ENCODE measurements at places on chromosomes 3 and 15.

DNA sequence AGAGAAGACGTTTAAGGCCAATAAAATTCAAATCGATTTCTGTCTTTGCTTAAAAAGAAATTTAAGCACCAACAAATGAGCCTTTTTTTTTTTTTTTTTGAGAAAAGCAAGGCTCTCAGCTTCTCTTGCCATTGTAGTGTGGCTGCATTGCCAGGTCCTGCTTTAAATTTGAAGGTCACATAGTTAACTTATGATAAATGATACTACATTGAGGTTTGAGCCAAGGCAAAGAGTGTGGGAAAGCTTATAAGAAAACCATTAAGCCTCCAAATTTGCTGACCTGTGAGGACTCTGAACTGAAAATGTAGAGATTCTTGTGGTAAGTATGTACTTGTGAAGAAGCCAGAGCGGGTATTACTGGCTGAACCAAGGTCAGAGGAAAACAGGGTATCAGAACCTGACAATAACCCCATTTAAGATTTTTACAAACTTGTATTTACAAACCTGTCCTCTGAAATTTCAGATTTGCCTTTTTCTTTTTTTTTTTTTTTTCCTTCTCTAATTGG, 519.7 kb upstream of the RGMA start:
- no peak for DNase-seq

DNA sequence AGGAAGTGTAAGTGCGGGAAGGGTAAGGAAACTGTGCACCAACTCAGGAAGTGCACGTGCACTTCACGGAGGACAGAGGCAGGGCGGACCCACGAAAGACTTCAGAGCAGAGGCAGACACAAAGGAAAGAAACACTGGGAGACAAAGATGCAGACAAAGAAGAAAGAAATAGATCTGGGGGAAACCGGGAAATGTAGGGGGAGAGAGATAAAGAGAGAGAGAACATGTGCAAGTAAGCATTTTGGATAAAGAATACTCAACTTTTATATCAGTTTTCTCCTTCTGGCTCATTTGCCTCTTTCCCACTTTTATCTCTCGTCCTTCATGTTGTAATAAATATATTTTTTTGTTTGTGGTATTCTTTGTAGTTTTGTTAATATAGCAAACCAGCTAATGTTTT, 204.2 kb downstream of the WDR72 start:
- no peak for DNase-seq

DNA sequence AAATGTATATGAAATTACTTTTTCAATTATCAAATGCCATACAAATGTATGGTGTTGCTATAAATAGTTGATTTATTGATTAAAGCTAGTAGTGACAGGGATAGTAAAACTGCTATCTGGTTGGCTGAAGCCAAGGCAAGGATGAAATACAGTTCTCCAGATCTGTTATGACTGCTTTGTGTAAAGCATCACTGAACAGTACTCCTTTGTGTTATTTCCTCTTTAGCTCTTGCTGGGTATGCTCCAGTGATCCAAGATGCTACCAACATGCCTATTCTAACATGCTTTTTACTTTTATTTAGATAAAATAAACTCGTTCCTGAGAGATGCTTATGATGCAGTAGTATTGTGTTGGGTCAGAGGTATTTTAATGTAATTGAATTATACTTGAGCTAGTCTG, 12.4 kb upstream of the UBR1 start:
- no peak for DNase-seq

DNA sequence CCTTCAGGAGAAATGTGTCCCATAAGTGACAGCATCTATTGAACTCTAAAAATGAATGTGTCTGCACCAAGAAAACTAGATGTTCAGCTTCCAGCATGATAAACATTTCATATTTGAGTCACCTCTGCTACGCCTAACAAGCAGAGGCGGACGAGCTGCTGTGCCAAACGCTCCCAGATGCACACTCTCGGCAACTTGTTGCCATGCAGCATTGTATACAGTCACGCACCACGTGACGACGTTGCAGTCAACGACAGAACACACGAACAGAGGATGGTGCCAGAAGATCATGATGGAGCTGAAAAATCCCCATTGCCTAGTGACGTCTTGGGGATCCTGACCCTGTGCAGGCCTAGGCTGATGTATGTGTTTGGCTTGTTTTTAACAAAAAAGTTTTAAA, 137.5 kb downstream of the XXYLT1 start:
- DNase-seq, result no peak

GRCh38 chr3:53016236-53016635, 29.6 kb downstream of the SFMBT1 start:
- DNase-seq, result no peak

- DNase-seq, result no peak
These were observed 20.6 kb upstream of the KNG1 start for GRCh38 chr3:186696522-186696921.

DNA sequence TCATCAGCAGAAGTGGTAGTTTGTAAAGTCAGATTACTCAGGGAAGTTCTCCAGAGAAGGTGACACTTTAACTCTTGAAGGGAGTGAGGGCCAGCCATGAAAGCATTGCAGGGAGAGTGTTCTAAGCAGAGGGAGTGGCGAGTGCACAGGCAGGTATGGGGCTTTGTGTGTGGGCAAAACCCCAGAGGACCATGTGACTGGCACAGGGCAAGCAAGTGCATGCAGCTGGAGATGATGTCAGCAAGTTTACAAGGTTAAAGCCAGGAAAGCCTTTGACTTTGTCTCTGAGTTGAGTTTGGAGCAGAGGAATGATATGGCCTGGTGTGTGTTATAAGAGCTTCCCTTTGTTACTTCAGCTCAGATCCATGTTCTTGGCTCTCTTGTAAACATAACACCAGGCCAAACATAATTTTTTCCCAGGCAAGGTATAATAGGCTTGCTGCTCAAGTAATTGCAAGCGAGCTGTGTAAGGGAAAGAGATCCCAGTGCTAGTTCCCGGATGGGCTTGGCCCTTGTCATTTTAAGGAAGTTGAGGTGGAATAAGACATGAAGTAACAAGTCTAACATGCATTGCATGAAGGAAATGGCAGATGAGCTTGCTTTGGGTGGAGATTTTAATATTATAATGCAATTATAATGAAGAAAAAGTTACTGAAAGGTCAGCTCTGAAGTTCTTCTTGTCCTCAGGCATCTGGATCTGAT, 341.1 kb upstream of the LRRC3B start:
- DNase-seq, result no peak

DNA sequence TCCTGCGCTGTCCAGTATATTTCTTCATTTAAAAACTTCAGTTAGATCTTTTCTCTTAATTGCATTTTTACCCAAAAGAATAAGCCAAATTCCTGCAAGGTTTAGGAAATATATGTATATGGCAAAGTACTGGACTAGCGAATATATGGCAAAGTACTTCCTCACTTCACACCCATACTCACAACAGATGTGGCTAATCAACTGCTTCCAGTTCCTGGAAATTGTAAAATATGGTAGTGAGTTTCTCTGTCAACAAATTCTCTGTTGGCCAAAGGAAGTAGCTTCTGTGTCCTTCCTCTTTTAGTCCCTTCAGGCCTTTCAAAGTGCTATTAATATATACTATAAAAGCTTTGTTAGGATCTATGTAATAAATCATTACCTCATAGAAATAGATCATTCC, 22.0 kb downstream of the GPR15 start:
- DNase-seq, result no peak

DNA sequence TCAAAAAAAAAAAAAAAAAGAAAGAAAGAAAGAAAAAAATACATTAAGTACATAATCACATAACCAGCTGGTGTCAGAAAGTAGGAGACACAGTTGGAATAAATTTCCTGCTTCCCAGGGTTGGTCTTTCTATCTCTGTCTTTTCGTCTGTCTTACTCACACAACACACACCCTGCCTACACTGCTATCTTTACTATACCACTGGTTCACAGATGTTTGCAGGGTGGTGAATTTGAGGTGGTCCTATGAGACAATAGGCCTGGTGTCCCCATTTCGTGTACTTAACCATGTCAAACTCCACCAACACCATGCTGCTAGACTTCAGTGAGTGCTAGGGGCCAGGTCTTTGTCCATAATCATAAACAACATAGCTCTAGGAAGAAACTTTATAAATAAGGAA, 17.6 kb upstream of the CD47 start:
- DNase-seq, result no peak

- no peak for DNase-seq
These were observed 152.9 kb upstream of the LPP start for GRCh38 chr3:188001093-188001492.

- no peak for DNase-seq
These were observed at the start of gene CCDC80 for GRCh38 chr3:112640930-112641801. Gene CCDC80 (minus strand): TSS chr3:112641143. CDS start chr3:112639905, 1,238 bp downstream.

GRCh38 chr15:83477172-83477807, 30.1 kb downstream of the SH3GL3 start:
- no peak for DNase-seq

DNA sequence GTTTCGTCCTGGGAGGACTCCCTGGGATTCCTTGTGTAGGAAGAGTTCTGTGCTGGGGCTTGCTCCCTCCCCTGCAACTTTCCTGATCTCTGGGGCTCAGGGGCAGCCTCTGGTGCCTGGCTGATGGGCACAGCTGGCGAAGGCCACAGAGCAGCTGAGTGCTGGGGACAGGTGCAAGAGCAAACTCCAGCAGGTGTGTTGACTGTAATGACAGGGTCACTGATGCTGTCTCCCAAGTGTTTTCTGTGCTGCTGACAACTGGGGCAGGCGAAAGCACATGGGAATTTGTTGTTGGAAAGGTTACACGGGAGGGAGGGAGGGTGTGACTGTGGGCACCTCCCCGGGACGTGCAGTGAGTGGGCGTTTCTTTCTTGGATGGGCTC, 21.6 kb downstream of the CPN2 start:
- DNase-seq, result no peak

DNA sequence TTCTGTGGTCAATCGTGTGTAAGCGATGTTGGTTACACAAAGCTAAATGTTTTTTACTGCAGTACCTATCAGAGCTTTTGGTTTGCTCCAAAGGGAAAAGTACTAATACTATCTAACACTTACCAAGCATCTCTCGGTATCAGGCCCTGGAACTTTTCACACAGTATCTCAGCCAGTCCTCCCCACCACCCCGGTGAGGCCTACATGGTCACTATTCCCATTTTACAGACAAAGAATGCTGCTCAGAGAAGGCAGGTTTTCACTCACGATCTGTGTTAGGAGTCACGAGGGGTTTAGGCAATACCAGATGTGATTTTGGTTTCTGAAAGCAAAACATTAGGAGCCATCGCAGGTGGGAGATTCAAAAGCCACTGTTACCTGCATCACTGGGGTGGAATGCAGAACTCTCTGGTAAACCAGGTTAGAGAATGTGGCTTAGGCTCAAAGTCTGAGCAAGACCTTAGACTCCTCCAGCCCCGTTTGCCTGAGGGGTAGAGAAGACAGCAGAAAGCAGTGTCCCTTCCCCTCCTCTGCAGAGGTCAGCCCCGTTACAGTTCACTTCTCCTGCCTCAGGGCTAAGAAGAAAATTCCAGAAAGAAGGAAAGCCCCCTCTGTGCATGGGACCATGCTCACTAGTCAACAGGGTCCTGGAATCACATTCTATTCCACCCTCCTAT, 57.2 kb downstream of the XXYLT1 start:
- DNase-seq, result no peak

GRCh38 chr15:50358845-50359244, 3.8 kb upstream of the GABPB1 start:
- no peak for DNase-seq

GRCh38 chr15:96358001-96358801, 27.7 kb downstream of the NR2F2 start:
- no peak for DNase-seq
